Immature natural killer cell (primary cell): ENCODE measurements at places on chromosomes 16 and 17.

DNA sequence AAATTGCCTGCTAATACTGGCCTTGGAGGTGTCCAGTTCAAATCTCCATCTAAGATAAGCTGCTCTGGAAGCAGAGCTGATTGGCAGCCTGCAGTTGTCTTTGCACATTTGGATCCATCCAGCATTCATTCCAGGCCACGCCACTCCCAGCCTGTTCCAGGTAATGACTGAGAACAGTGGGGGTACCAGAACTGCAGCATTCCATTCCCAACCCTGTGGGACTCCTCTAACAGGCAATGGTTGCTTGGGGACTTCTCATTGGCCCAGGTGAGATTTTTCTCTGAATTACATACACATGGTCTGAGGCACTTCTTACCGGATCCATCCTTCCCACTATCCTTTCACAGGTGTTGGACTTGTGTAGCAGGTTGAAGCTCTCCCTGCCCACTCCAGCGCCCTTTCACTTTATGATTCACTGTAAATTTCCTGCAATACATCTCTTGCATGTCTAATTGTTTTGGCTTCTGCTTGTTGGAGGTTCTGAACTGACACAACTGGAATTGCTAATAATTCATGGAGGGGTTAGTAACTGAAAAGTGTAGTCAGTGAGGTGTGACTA lies 206.1 kb upstream of the ZFHX3 start:
- no peak for DNase-seq

GRCh38 chr17:67018471-67019434 lies 25.6 kb upstream of the CACNG1 start:
- no peak for DNase-seq

- DNase-seq = no peak
Observed at GRCh38 chr17:52027620-52028295, 130.8 kb downstream of the CA10 start.

- DNase-seq = no peak
Observed at GRCh38 chr17:538181-538973, 176.3 kb downstream of the VPS53 start.

DNA sequence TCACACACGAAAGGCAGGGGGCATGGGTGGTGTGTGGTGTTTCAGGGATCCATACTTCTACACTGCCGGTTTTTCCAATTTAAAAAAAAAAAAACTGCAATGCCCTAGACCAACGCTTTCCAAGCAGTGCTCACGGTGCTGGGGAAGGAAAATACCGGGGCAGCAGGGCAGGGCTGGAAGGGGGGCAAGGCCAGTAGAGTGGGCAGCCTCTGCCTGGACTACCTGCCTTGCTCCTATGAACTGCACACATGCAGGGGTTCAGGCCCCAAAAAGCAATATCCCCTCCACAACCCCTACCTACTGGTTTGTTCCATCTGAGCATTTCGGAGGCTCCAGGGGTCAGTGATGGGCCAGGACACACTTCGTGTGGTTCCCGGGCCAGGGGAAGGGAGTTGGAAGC lies 29.4 kb downstream of the RPH3AL start:
- no peak for DNase-seq

- DNase-seq = no peak
Observed at GRCh38 chr16:12551530-12551929, 252.2 kb downstream of the CPPED1 start.

GRCh38 chr16:66575060-66575459 lies 4.2 kb upstream of the CMTM2 start:
- no peak for DNase-seq

DNA sequence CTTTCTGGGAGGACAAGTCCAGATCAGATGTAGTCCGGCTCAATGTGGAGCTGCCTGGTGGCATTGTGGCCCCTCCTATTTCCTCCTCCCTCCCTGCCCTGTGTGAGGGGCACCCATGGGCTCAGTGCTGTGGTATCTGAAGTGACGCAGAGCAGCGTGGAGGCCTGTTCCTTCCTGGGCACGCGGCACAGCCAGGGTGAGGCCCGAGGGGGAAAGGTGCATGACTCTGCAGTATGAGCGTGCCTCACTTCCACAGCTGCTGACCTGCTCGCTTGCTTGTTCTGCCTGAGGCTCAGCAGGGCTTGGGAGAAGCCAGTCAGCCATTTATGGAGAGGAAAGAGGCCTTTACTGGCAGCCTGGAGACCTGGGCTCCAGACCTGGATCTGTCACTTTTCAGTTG lies 11.7 kb downstream of the TMEM238L start:
- no peak for DNase-seq

DNA sequence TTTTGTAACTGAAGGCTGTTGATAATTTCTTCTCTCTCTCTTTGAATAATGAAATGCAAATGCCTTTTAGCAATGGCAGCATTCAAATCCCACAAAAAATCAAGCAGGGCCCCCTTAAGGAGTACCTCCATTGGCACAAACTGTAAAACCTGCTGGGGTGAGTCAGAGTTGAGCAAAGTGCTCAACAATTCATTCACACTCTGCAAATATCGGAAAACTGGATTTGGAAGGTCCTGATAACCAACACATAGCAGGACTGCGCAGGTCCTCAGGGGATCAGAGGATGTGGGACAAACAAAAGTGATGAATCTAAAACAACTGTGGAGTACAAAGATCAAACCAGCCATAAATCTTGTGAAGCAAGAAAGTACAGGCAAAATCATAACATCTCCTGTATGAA lies 5.6 kb downstream of the CMTR2 start:
- no peak for DNase-seq

DNA sequence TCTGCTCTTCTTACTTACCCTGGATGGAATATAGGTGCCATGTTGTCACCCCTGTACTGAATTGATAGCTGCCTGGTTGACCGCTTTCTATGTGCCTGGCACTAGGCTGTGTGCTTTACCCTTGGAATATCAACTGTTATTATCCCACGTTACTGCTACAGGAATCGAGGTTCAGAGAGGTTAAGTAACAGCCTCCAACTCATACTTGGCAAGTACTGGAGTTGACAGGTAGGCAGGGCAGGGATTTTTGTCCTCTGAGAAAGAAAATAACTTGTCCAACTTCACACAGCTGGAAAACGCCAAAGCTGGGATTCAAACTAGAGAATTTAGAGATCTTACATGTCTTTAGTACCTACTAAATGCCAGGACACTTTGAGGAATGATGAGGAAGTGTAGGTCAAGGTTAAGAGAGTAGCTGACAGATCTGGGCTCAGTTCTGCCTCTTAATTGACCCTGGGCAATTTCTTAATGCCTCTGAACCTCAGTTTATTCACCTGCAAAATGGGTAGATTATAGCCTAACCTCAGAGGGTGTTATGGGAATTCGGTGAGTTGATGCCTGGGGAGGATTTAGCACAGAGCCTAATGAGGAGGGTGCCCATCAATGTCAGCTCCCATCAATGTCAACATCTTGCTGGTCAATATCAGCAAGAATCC lies 25.8 kb downstream of the ITPRIPL2 start:
- DNase-seq = no peak

GRCh38 chr16:24507959-24508480 lies 31.3 kb upstream of the RBBP6 start:
- no peak for DNase-seq

DNA sequence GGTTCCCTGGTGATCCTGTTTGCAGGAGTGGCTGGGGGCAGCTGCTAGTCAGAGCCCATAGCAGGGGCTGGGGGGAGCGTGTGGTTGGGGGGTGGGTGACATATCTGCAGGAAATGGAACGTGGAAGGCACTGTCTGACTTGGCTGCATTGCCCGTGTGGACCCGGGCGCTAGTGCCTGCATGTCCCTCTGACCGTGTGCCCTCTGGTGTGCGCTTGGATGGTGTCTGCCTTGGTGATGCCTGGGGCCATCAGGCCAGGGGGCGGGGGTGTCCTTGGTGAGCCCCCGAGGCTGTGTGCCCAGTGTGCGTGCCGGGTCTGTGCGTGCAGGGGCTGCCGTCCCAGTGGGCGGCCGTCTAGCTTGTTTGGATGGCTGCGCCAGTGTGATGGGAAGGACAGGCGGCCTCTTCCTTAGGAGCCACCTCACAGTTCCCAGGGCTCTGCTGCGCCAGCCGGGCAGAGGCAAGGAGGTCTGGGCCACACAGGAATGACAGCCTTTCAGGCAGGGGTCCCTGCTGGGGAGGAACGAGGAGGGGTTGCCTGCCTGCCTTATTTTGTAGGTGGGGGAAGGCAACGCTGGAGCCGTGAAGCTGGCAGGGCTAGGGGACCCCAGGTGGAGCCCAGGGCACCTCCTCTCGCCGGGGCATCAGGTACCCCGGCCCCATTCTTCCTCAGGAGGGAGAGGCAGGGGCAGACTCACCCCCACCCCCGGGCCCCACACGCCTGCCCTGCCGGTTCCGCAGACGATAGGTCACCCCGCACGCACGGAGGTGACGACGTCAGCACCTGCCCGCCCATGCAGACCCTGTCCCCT lies 693 bp downstream of the NDRG4 start:
- no peak for DNase-seq

DNA sequence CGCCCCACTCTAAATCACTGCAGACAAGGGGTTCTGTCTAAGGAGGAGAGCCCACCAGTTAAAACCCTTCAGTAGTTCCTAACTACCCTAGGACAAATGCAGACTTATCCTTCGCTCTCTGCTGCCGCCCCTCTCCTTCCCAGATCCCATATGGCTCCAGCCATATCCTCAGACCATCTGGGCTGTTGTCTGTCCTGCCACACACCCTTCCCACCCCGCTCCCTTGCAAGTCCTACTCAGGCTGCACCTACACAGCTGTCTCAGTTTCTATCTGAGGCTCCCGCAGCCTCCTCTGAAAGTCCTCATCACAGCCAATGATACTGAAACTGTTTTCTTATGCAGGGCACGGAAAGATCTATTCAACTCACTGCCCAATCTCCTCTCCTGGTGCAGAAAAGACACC lies 720 bp upstream of the BCKDK start:
- no peak for DNase-seq

DNA sequence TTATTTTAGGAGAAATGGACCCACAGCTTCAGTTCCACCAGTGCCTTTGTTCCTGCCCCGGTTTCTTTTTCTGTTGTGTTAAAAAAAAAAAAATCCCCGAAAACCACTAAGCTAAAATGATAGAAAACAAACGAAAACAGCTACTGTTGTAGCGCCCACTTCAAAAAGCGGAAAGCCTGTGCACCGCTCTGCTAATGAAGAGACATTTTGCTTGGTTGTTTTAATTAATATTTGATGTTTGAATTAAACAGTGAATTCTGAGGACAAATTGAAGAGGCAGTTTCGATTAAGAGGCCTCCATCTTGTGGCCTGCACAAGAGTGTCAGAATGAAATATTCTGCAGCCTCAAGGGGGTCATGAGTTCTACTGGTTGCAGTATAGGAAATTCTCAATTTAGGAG lies 186.7 kb downstream of the RPTOR start:
- no peak for DNase-seq

DNA sequence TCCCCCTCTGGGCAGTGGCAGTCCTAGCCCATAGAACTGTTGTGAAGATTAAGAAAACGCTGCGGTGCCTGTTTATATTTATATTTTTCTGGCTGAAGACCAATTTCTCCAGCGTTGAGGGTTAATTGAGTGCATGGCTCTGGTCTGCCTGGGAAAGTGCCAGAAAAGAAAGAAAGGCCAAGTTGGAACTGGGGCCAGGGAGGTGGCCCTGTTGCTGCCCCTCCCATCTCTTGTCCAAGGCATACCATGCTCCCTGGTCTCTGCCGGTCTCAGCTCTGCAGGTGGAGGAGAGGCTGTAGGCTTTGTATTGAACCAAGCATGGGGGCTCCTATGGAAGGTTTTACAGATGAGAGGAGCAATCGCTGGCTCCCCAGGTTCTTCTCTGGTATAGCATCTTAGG lies 124.7 kb downstream of the MGAT5B start:
- no peak for DNase-seq

DNA sequence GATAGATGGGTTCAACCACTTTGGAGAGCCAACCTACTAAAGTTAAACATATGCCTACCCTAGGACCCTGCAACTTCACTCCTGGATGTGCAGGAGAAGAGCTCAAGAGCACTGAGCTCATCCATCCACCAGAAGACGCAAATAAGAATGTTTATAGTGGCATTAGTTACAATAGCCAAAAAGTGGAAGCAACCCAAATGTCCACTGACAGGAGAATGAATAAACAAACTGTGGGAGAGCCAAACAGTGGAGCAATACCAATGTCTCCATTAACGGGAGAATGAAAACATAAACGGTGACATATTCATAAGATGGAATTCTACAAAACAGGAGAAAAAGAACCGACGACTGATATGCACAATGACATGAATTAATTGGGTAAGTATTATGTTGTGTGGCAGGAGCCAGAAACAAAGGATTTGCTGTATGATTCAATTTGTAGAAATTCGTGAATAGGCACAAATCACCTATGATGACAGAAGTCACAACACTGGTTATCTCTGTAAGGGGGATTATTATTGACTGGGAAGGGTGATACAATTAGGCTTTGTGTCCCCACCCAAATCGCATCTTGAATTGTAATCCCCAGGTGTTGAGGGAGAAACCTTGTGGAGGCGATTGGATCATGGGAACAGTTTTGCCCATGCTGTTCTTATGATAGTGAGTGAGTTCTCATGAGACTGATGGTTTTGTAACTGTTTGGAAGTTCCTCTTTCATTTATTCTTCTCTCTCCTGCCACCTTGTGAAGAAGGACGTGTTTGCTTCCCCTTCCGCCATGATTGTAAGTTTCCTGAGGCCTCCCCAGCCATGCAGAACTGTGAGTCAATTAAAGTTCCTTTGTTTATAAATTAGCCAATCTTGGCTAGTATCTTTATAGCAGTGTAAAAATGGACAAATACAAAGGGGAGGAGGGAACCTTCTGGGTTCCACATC lies 57.9 kb upstream of the PLCG2 start:
- no peak for DNase-seq

- DNase-seq = no peak
Observed at GRCh38 chr17:42878123-42878880, 22.3 kb upstream of the G6PC1 start.

DNA sequence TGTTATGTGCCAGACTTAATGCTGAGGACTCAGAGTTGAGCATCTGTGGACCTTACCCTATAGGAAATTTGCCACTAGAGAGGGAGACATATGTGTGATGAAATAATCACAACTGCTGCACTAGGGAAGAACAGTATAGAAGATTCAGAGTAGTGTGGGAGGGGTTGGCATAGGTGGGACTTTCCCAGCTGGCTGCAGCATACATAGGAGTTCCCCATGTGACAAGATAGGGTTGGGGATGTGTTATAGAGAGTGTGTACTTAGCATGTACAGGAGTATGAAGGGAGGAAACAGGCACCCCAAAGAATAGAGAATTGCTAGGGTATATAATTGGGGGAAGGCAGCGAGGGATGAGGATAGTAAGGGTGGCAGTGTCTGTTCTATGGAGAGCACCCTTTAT lies 2.9 kb downstream of the NUP93 start:
- DNase-seq = no peak
